Peyer's patch (tissue), 4 donors: ENCODE measurements at places on chromosomes 12 and 14. TPM values are rescaled to one million over a fixed set of nuclear protein-coding genes. Genes with fewer than 3 reads are reported as not detected.

DNA sequence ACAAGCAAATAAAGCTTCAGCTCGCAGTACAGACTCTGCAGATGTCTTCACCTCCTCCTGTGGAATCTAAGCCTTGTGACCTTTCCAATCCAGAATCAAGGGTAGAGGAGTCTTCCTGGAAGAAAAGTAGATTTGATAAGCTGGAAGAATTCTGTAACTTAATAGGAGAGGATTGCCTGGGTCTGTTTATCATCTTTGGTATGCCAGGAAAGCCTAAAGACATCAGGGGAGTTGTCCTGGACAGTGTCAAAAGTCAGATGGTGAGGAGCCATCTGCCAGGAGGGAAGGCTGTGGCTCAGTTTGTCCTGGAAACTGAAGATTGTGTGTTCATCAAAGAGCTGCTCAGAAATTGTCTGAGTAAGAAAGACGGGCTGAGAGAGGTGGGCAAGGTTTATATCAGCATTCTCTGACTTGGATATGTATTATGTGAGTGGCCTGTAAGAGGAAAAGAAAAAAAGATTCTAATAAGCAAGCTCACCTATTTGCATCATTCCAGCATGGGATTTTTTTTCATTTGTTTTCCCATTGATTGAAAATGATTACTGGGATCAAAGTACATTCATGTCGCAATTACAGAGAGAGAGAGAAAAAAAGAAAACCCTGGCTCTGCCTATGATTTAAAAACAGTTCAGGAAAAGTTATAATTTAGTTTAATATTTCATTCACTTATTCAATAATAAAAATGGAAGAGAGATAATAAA is 767 bp downstream of the REP15 start:
- no peak for DNase-seq

- no peak for DNase-seq
Observed at GRCh38 chr12:44972746-44973421, 78.0 kb downstream of the DBX2 start.

DNA sequence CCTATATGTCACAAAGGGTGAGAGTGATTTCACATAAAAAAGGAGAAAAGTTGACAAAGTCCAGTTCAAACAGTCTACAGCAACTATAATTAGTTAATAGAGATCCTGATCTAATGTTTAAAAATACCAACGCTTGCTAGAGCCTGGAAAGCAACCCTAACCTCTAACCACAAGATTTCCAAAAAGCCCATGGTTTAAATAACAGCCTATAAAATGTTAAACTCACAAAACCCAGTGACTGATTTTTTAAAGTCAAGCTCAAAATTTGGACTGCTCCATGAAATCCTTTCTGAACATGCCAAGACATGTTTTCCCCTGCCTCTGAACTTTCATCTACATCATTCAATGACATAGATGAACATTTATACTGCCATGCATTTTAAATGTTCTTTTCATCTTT is 81.6 kb downstream of the PLEKHG7 start:
- DNase-seq, result no peak

GRCh38 chr14:53948205-53948884 is 8.3 kb downstream of the BMP4 start:
- no peak for DNase-seq

GRCh38 chr12:90335566-90335965 is 619.4 kb downstream of the CCER1 start:
- no peak for DNase-seq

DNA sequence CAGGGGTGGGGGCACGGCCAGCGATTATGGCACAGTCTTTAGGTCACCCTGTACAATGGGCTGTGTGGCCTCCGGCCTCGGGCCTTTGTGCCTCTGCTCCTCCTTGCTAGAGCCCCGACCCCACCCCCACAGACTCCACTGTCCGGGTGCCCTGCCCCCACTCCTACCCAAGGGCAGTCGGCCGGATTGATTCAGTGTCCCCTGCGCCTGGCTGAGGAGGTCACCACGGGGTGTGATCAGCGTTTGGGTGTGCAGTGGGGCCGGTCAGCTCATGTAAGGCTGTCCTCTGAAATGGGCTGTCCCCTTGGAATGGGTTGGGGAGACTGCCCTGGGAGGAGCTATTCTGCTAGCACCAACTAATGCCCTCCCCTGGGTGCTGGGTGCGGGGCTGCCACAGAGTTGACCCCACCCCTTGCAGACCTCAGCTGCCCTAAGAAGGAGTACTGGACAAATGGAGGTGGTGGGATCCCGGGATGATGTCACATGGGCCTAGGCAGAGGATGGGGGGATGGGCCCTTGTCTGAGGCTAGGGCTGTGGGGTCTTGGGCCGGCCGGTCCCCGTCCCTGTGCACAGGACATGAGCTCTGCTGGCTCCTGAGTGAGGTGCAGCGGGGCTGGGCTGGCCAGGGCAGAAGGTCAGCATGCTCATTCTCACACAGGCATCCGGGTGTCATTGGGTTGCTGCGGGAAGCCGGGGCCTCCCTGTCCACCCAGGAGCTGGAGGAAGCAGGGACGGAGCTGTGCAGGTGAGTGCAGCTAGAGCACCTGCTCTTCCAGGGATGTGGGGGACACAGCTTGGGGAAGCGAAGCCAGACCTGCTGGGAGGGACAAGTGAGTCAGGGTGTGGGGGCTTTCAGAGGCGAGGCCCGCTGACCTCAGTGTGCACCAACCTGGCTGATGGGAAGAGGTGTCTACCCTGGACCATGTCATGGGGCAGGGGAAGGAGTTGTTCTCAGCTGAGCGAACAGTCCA is 23.4 kb downstream of the ASPG start:
- DNase-seq, result peak; percentile 46

- DNase-seq, result no peak
Observed at GRCh38 chr14:75238756-75239455, 39.7 kb upstream of the FOS start.

DNA sequence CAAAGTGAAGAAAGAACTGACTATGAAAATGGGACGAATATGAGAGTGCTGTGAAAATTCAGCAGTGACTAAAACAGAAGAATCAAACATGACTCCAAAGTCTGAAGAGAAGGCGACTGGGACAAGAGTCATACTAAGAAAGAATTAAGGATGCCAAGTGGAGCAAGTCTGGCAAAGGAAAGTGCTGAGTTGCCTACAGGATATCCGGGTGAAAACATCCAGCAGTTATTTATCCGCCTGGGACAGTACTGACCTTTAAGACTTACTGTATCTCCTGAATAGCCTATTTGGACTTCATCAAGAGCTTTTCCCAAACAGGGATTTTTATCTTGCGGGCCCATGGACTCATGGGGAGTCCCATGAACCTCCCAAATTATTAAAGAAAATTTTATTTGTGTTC is 41.1 kb downstream of the KICS2 start:
- no peak for DNase-seq

- no peak for DNase-seq
Observed at GRCh38 chr12:111081600-111081999, 161.2 kb upstream of the MYL2 start.

Gene RAB2B
- total RNA-seq, result 21.7 TPM

DNA sequence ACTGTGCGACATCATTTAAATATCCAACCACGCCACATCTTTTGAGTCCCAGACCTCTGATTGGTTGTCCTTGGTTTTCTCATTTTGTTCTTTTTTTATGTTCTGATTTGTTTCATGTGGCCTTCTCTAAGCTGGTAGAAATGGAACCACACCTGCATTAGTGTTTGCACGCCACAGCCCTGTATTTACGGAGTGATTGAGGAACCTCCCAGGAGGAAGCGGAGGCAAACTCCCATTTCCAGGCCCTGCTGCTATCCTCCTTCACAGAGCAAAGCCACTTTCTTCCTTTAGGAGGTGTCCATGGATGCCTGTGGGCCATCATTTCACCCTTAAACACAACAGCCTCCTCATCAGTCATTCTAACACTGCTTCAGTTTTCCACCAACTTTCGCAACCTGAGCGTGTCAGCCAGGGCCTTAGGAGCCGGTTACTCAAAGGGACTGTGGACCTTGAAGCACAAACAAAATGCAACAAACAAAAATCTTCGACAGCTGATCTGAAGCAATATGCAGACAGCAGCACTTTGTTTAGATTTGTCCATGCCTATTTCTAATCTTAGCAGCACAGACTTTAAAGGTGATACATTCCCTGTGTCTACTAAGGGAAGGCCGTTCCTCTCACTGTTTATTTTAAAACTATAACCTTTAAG is 1258.1 kb upstream of the TMEM132C start:
- no peak for DNase-seq

- DNase-seq, result no peak
Observed at GRCh38 chr12:47361389-47362021, 281.7 kb upstream of the AMIGO2 start.

- no peak for DNase-seq
Observed at GRCh38 chr14:95021588-95021987, 135.7 kb downstream of the DICER1 start.

DNA sequence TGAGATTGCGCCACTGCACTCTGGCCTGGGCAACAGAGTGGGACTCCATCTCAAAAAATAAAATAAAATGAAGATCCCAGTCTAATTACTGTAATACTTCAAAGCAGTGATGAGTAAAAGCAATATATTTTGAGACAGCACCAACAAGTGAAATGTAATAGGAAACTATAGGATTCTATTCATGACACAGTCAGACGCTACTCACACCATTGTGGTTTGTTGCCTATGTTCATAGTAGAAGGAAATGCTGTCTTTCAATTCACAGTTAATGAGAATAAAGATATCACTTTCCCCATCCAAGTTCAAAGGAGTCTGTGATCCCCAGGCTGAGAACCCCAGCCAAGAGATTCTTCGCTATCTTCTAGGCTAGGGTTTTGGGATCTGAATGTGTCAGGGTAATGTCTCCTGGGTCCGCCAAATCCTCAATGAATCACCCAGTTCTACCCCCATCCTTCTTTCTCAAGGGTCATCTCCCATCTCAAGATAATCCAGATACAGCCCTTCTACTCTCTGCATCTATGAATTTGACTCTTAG is 16.6 kb upstream of the DTX1 start:
- no peak for DNase-seq

DNA sequence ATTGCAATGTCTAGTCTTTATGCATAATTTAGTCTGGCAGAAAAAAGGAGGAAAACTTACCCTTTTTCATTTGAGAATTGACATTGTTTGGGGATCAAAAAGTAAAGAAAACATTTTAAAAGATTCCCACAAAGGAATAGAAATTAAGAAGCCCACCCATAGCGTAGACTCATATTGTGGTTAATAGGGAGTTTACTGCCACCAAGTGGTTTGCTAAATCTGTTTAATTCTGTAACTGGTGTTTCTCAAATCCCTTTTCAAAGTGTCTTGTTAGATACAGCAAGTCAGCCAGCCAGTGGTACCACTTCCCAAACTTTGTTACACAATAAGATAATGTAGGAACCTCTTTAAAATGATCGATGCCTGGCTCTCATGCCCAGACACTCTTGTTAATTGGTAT is 180.3 kb downstream of the IPO8 start:
- DNase-seq, result no peak

Gene ASPG
- 1.2 TPM for total RNA-seq
